ENCODE measurements at places on chromosomes 5 and 9.

- DNase-seq, result no peak
Measured at GRCh38 chr5:42874621-42875198, 63.0 kb upstream of the SELENOP start.

GRCh38 chr9:131817627-131818026, 77.8 kb upstream of the RAPGEF1 start:
- no peak for DNase-seq

GRCh38 chr5:103373597-103374472, 115.3 kb downstream of the MACIR start:
- no peak for DNase-seq

DNA sequence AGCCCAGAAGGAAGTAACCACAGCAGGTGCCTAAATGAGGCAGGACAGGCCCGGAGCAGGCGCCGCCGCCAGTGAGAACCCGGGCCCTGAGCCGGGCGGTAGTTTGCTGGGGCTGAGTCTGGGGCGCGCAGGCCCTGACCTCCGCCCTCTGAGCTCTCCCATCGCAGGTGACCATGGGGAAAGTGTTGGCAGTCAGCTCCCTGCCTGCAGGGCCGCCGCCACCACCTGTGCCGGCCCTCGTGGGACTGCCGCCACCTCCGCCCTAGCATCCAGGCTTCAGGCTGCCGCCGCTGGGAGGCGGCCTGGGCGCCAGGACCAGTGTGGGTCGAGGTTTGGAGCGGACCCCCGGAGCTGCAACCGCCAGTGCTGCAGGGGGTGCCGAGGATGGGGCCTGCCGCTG, 61.1 kb downstream of the TARS1 start:
- no peak for DNase-seq

- DNase-seq, result no peak
Measured at GRCh38 chr9:121187636-121188305, 13.9 kb downstream of the RAB14 start.

Measured in stimulated activated CD8-positive, alpha-beta memory T cell treated with anti-CD3 and anti-CD28 coated beads, Interleukin-7, amount 100 ng/mL, for 4 hours (primary cell).